Effector memory CD4-positive, alpha-beta T cell (primary cell): ENCODE measurements at places on chromosomes 5 and 9.

- no peak for DNase-seq
These were observed 984.4 kb upstream of the DMAC1 start for GRCh38 chr9:8783941-8784340.

DNA sequence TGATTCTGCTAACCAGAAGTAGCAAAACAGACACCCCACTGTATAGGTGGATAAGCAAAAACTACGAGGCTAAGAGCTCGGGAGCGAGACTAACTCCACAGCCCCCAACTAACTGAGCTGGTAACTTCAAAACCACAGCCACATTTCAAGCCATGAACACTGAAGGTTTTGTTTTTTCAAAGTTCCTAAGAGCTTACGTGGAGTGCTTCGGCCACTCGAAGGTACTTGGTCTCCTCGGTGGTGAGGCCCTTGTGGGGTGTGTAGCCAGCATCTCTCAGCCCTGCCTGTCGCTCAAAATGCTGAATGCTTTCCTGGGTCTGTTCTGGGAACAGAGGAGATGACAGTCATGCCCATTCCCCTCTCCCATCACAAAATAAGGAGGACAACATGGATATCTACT lies 11.1 kb downstream of the KIAA1191 start:
- DNase-seq: no peak

DNA sequence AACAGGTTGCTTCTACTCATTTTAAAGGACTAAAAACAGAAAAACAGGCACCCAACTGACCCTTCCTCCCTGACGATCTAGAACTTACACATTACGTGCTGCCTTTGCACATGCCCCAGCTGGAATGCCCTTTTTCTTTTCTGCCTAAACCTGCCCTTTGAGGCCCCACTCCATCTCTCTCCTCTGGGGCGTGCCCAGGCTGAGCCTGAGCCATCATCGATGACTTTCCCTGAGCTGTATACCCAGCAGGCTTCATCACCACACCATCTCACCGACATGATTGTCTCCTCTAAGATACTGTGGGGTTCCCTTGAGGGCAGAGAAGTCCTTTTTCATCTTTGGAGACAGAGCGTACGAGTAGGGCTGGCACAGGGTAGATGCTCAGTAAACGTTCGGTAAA lies 24.1 kb upstream of the GABBR2 start:
- no peak for DNase-seq

GRCh38 chr5:86546582-86546981 lies 71.2 kb upstream of the COX7C start:
- no peak for DNase-seq

GRCh38 chr5:110442856-110443255 lies 283.6 kb downstream of the TMEM232 start:
- DNase-seq: no peak

GRCh38 chr5:69444127-69444754 lies 29.3 kb downstream of the MARVELD2 start:
- no peak for DNase-seq
